Hematopoietic multipotent progenitor cell treated with erythropoietin and hydrocortisone succinate and interleukin-3 and kit ligand, for 15 days (in vitro differentiated cells): ENCODE measurements at places on chromosomes 7 and 10.

GRCh38 chr10:124039483-124040013 is 53.9 kb downstream of the CHST15 start:
- no peak for DNase-seq

DNA sequence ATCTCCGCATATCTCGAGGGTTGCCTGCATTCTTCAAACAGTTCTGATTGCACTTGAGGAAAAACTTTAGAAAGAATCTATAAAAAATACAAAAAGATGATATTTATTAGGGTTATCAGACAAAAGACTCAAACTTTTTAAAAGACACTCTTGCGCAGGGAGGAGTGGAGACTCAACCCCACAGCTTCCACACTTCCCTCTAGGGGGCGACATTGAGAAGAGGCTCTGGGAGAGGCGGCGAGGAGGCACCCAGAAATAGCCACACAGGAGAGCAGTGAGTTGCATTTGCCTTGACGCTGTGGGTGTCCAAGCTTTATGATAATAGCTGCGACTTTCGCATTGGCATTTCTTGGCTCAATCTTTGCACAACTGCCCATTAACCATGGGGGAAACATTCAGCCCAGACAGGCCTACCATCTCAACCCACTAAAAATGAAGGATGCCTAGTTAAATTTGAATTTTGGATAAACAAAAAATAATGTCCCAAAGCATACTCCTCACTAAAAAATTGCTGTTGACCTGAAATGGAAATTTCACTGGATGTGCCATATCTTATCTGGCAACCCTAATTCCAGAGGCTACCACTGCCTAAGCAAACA is 86.2 kb downstream of the EBF3 start:
- peak; percentile 40 for DNase-seq

- DNase-seq = no peak
Observed at GRCh38 chr7:77426521-77427051, 10.4 kb upstream of the GSAP start.

DNA sequence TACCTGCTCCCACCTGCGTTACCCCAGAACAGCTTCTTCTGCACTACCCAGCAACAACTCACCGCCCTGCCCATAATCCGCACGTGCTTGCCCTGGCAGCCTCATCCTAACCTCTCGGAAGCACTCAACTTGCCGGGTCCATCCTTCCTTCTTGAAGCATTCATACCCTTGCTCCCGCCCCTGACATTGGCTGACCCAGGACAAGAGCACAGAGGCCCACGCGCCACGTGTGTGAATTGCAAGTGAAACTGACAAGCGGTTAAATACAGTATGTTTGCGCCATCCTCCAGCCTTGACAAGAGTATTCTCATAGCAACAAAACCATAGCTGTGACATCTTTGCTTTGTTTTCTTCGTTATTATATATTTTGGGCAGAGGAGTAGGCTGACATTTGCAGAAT is 10.9 kb upstream of the OCM start:
- DNase-seq = no peak

GRCh38 chr7:143372070-143372469 is 9.1 kb upstream of the ZYX start:
- DNase-seq = no peak

- DNase-seq = no peak
Observed at GRCh38 chr7:74324531-74325209, 35.5 kb downstream of the CLIP2 start.

GRCh38 chr7:92360387-92360786 is 86.9 kb upstream of the GATAD1 start:
- no peak for DNase-seq

DNA sequence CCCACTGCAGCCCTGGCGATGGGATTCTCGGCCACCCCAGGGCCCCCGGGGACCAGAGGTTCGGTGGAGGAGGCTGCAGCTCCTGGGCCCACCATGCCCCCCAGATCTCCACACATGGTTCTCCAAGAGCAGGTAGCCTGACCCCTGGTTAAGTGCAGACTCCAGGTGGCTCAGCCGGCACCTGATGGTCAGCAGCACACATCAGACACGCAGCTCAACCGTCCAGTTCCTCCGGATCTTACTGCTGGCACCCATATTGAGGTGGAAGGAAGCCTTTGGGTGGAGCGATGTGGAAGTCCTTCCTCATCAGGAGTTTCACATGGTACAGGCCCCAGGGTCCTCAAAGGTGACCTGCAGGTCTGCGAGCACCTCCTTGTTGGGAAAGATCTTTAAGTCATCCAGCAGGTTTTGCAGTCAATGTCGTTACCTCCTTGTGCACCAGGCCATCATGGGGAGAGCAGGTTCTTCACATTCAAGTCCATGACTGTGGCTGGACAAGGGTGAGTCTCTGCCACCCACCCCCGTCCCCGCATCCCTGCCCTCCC is 74.2 kb upstream of the EEPD1 start:
- no peak for DNase-seq

GRCh38 chr10:24209432-24209771 is 464 bp downstream of the KIAA1217 start:
- DNase-seq = no peak

GRCh38 chr7:70660154-70660818 is 471.7 kb upstream of the GALNT17 start:
- DNase-seq = no peak

GRCh38 chr10:104980368-104980767 is 339.3 kb downstream of the SORCS3 start:
- no peak for DNase-seq

- peak; percentile 36 for DNase-seq
Observed at GRCh38 chr7:140230516-140230860, 53.7 kb upstream of the KDM7A start.

DNA sequence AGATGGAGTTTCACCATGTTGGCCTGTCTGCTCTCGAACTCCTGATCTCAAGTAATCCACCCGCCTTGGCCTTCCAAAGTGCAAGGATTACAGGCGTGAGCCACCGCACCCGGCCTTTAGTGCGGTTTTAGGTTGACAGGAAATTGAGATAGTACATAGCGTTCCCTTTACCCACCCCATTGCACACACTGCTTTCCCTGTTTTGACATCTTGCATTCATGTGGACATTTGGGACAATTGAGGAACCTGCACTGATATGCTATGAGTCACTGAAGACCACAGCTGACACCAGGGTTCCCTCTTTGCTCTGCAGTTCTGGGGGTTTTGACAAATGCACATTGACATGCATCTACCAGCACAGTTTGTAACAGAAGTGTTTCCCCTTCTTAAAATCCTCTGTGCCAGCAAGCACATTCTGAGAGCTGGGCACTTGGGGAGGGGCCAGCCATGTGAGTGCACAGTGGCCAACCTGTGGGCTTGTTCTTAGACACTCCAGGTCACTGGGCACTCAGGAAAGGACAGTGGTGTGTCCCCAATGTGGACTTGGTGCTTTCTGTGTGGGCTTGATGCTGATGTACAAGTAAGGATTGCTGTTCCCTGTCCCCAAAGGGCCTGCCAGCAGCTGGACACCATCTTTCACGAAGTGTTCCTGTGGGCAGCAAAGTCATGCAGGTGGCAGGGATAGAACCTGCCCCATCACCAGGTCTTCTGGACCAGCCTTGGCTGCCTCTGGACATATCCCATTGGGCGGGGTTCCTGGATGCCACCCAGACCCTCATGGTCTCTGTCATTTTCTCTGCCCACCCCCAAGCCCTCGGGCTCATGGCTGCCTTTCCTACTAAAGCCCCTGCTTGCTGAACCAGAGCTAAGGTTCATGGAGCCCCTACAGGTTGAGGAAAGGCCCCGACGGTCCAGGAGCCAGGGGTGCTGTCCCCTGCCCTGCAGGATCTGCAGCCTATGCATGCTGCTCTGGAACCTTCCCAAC is 579.8 kb downstream of the GLRX3 start:
- no peak for DNase-seq

DNA sequence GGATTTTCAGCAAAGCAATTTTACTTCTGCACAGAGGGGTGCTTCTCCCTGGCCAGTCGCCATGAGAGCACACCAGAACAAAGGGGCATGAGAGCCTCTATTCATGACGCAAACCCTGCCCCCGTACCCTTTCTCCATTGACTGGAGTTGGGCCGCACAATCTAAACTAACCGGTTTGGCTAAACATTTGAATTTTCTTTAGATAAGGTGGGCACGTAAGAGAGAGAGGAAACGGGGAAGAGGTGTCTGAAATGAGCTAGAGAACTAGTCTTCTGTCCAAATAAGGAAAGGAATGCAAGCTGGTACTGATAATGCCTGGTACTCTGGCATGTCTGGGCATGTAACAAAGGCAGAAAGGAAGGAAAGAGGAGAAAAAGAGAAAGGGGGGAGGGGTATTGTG is 13.2 kb upstream of the SCIN start:
- DNase-seq = no peak

- no peak for DNase-seq
Observed at GRCh38 chr10:49257626-49258349, 41.2 kb upstream of the C10orf71 start.

DNA sequence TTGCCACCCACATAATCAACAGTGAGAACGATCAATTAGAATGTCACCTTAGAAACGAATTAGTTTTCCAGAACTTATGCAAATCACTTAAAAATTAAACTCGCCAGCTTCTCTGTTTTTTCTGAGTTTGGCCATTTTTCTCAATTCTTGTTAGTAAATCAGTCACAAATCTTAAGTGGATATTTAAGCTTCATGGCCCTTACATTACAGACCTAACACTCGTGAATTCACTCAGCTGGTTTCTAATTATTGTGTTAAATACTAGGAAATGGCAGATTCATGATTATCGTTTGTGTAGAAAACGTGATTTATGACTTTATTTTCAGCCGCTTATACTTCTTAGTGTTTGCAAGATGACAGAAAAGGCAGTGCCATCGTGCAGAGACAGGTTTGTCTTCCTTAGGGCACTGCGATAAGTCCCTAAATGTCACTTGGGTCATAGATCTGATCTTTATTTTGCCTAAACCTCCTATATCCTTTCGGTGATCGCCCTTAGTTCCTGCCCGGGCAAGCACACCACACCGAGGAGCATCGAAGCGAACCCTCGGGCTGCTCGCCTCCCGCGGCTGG is 587 bp upstream of the CELF2 start:
- DNase-seq = no peak

DNA sequence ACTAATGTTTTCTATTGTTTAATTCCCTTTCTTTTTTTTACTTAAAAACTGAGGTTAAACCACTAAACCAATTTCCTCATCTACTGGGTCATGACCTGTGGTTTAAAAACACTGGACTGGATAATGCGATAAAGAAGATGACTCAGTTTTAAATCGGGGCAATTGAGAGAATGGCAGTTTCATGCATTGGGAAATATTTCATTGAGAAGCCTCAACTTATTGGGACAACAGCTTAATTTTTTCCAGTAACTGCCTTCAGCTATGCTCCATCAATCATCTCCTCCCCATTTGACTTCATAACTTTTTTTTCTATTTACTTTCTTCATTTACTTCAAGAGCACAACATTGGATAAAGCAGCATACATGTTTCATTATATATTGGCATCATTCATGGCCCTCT is 61.8 kb upstream of the MET start:
- DNase-seq = no peak

DNA sequence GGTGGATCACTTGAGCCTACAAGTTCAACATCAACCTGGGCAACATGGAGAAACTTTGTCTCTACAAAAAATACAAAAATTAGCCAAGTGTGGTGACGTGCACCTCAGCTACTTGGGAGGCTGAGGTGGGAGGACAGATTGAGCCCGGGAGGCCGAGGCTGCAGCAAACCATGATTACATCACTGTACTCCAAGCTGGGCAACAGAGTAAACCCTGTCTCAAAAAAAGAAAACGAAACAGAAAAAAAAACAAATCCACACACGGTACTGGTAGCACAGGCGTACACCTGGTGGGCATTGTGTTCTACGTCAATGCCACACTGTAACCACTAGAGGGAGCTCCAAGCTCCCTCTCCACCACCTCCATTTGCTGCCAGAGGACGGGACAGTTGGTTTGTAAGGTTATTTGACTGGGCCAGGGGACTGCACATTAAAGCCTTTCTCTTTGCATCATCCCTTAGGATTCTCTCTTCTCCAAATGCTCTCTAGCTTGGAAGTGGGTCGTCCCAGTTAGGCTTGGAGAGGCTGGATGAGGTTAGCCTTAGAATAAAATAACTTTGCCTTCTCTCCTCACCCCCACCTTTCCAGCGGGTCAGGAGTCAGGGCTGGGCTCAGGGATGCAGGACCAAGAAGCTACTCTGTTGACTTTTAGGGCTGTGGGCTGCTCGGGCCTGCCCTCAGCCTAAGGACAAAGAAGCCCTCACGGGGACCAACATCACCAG is 130.8 kb downstream of the SORBS1 start:
- DNase-seq = peak; percentile 79

- DNase-seq = no peak
Observed at GRCh38 chr10:133088956-133089800, 1.5 kb downstream of the ADGRA1 start.

DNA sequence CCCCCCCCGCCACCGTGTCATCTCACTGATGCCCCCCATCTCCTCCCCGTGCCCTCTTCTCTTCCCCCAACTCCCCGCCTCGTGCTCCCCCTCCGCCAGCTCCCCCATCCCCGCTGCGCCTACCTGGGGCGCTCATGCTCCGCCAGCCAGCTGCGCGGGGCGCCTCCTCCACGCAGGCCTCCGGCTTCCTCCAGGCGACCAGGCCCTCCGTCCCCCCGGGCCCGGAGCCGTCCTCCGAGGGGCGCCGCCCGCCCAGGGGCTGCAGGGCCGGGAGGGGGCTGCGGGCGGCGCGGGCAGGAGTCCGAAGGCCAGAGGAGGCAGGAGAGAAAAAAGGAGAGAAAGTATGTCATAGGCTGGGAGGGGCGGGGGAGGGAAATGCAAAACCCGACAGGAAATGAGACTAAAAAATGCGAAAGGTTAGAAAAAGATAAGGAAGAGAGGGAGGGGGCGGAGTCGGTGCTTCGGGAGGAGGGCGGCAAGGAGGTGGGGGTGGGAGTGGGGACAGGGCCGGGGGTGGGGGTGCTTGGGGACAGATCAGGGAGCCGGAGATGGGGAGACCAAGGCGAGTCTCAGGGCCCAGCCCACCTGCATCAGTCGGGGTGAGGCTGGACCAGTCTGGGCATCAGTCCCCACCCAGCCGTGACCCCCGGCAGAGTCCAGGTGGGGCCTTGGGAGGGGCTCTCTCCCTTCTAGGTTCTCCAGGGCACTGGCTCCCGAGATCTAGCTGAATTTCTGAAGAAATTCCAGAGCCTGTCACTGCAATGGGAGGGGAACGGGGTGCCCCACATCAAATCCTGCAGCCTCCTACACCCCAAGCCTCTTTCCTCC is at the start of gene CARD11:
Gene CARD11, minus strand, starts transcription at position 324 of the 828 bp plus-strand sequence. CDS start 85,361 bp downstream, outside the sequence.
- DNase-seq = no peak

GRCh38 chr10:60998932-60999331 is 54.9 kb upstream of the RHOBTB1 start:
- no peak for DNase-seq

- DNase-seq = no peak
Observed at GRCh38 chr7:2640846-2641316, 9.1 kb downstream of the TTYH3 start.

GRCh38 chr7:37815671-37816371 is 32.6 kb upstream of the NME8 start:
- DNase-seq = no peak

GRCh38 chr7:128398016-128398840 is 11.6 kb downstream of the IMPDH1 start:
- peak; percentile 49 for DNase-seq

GRCh38 chr7:3107889-3108570 is 64.4 kb upstream of the CARD11 start:
- no peak for DNase-seq

- no peak for DNase-seq
Observed at GRCh38 chr10:4889959-4890358, 64.0 kb downstream of the AKR1E2 start.

GRCh38 chr10:86803156-86803555 is 46.7 kb downstream of the BMPR1A start:
- DNase-seq = no peak
